Lower lobe of right lung (tissue), 2 donors: ENCODE measurements at places on chromosomes 6 and 20.

DNA sequence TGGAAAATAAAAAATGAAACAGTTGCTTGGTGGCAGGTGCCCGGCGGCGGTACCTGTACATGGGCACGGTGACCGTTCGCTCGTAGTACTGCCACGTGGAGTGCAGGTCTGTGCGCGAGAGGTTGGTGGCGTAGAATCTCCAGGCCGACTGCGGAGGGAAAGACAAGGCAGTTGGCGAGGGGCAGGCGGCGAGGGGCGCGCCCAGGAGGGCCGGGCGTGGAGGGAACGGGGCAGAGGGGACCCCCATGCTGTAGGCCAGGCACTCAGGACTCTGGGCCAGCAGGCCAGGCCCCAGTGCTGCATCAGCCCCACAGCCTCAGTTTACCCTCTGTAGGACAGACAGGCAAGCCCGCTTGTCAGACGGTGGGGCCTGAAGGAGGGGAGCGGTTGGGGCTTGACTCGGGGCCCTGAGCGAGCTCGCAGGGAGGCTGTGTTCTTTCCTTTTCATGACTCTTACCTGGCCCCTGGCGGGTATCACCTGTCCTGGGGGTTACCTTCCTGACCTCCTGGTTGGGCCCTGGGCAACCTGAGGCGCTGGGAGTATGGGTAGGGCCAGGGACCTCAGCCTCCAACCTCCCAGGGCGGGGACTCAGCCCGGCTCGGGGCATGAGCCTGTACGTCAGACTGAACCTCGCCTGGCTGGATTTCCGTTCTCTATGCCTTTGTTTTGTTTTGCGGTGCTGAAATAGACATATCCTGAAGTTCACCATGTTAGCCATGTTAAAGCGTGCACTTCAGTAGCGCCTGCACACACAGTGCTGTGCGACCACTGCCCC lies 38.5 kb downstream of the KCNQ2 start:
- no peak for DNase-seq

- DNase-seq, result no peak
These were observed 20.4 kb downstream of the RBM39 start for GRCh38 chr20:35721621-35722020.

DNA sequence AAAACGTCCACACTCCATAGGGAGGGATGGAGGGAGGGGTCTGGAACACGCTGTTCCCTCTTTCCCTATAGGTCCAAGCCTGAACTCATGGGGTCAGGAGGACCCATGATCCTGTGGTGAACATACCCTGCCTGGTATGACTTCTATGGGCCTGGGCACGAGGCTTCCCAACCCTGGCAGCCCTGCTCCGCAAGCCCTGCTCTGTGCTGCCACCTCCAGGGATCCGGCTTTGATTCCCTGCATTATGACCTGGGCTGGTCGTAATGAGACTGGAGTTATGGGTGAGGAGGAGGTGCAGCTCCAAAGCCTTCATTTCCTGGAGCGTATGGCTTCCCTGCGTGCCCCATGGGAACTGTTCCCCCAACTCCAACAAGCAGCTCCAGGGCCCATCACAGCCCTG lies 54.9 kb downstream of the CDH22 start:
- no peak for DNase-seq

GRCh38 chr20:31666258-31667042 lies 28.7 kb downstream of the COX4I2 start:
- DNase-seq, result peak; percentile 82

GRCh38 chr6:4010689-4011090 lies 68.2 kb downstream of the FAM217A start:
- DNase-seq, result no peak

GRCh38 chr6:23790756-23791155 lies 335.3 kb upstream of the NRSN1 start:
- no peak for DNase-seq

DNA sequence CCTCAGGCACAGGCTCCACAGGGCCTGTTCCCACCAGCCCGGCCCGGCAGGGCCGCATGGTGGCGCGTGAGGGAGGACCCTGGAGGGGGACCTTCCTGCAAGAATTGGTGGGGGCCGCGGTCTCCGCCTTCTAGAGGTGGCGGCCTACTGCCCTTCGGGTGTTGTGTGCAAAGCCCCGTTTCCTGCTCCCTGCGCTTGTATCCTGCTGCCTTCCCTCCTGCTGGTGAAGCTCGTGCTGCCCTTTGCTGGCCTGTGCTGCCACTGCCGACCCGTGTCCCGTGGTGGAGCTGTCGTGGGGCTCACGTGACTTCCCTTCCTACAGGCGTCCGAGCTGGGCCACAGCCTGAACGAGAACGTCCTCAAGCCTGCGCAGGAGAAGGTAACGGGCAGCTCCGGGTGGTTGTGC lies 8.4 kb upstream of the COL20A1 start:
- DNase-seq, result no peak

GRCh38 chr20:19964289-19965265 lies 52.6 kb upstream of the NAA20 start:
- peak; percentile 57 for DNase-seq

DNA sequence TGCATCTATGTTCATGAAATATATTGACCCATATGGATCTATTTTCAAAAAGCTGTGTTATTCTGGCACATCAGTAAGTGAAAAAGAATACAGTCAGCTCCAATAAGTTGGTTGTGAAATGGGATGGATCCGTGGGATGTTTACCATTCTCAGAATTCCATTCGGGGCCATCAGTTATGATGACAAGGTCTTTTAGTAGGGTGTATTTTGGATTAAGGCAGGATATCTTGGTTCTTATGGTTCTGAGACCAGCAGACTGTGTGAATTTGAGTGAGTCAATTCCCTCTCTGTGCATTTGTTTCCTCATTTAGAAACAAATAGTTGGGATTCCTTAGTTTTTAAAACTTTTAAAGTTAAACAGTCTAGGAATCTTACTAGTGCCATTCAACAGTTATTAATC lies 287.4 kb downstream of the CD109 start:
- no peak for DNase-seq

DNA sequence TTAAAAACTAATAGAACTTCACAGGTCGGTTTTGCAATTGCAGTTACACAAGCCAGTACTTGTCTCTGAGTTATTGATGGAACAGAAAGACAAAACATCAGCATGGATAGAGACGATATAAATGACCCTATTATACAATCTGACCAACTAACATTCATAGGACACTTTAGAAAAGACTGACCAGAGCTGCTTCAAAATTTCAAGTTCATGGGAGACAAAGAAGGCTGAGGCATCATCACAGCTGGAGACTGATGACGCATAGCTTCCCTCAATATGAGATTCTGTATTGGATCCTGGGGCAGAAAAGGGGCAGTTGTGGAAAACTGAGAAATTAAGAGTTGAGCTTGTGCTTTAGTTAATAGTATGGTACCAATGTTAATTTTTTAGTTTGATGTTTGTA lies 174.0 kb downstream of the THBS2 start:
- DNase-seq, result no peak

DNA sequence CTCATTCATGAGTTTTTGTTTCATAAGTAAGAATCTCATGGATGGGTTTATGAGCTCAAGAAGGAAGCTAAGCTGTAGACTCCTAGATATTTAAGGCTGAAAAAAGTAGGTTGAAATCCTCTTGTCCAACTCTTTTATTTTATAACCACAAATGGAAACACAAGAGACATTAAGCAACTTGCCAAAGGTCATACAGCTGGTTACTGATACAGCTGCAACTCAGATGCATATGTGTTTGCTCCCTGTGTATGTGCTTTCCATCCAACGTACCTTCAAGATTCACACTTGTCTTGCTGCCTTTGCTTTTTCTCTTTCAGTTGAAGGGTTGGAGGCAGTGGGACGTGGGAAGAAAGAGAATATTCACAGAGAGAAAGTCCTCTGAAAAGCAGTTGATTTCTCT lies 153.5 kb upstream of the STMND1 start:
- no peak for DNase-seq

DNA sequence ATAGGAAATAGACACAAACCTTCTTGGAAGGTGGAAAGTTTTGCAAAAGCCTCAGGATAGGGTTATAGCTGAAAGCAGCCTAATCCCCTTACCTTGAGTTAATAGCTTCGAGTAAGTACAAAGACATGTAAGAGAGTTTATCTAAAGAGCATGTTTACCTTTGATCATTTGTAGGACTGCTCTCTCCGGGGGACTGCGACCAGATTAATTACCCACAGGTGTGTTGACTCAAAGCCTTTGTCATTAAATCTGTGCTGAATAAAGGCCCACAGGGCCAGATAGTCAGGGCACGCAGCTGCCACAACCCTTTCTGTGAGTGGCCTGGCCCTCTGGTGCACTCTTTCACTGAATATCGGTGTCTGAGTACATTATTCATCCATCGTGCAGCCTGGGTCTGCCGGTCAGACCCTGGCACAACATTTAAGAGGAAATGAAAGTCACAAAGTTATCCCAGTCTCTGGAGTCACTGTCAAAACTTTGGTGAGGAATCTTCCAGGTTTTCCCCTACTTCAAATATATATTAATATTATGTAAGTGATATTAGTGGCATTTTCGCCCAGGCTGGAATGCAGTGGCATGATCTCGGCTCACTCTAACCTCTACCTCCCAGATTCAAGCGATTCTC lies 5.4 kb upstream of the MICA start:
- DNase-seq, result no peak

DNA sequence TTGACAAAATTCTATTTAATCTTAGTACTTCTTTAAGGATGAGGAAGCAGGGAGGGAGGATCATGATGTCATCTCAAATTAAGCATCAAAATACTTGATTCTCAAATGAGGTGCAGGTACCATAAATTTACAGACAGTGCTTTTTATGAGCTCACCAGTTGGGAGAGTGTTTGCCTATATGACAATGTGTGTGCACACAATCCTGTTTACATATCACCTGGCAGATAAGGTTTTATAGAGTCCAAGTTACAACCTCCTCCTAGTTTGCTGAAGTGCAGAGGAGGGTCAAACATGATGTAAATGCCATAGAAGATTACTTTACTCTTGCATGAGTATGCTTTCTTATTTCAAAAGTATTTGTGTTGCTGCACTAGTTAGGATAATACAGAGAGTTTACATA lies 6.4 kb downstream of the ATXN1 start:
- no peak for DNase-seq

- no peak for DNase-seq
These were observed 56.8 kb upstream of the SLC32A1 start for GRCh38 chr20:38667417-38667956.

DNA sequence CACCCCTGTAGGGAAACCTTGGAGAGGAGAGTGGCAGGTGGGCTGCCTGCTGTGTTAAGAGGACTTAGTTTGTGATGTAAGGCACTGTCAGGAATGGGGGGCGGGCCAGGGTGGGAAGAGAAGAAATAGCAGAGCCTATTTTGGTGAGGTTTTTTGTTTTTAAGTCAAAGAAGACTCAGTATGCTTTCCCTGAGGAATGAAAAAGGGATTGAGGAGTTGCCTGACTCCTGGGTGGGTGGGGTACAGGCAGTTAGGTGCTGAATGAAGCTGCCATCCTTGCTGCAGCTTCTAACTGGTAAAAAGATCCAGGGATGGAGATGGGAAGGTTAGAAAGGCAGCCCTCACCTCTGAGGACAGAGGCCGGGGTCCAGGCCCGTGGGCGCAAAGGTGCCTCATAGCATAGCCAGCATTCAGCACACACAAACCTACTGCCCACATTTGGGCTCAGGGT lies 37.9 kb downstream of the PLCG1 start:
- DNase-seq, result no peak

GRCh38 chr20:25399037-25399430 lies 8.4 kb upstream of the ABHD12 start:
- DNase-seq, result no peak

DNA sequence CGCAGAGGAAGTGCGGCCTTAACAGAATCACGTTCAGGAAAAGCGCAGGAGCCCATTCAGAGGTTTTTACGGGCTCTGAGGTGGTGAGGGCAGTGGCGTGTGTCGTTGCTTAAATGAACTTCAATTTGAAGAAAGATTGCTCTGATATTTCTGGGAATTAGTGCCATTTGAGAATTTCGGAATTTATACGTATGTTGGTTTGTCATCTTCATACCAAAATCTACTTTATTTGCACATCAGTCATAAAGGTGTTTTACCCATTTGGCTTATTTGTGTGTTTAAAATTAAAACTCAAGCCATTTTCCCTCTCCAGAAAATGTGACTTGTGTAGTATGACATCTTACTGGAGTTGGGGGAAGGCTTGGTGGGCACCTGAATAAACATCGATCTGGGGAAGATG lies 48.1 kb upstream of the TULP4 start:
- no peak for DNase-seq

DNA sequence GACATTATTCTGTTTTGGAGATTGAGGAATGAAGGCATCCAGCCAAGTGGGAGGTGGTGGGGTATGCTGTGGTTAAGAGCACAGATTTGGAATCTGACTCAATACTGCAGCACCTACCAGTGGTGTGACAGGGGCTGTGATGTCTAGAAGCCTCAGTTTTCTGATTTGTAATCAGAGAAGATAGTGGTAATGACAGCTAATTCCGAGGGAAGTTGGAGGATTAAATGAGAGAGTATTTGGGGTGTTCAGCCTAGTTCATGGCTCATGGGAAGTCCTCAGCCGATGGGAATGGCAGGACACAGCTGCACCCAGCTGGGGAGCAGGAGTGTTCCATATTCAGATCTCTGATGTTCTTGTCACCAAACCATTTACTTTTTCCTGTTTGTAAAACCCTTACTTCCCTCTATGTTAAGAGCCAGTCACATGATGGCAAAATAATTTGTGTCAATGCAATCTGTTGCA lies 9.3 kb downstream of the SLC9A8 start:
- no peak for DNase-seq

GRCh38 chr6:3251462-3252314 lies 7.1 kb upstream of the PSMG4 start:
- peak; percentile 84 for DNase-seq

DNA sequence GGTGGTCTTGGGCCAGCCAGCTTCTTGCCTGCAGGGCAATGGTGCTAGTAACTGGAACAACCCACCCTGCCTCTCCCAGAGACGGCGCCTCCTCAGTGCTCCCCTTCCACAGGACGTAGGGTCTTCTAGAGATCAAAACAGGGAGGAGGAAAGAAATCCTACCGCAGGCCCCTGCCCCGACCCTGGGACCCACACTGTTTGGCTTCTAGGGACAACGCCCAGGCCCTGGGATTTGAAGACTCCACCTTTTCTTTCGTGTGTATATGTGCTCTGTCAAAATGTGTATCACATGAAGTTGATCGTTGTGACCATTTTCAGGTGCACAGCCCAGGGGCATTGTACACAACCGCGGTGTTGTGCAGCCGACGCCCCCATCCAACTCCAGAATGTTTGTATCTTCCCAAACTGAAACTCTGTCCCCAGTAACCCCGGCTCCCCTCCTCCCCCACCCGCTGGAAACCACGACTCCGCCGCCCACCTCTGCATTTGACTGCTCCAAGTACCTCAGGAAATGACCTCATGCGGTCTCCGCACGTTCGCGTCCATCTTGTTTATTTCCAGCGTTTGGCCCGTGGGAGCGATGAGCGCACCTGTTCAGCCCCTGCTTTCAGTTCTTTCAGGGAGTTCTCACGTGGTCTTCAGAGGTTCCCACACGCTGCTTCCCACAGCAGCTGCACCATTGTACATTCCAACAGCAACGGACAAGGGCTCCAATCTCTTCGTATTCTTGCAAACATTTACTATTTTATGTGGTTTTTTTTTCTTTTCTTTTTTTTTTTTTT lies 3.4 kb upstream of the BHLHE23 start:
- DNase-seq, result no peak

- DNase-seq, result peak; percentile 59
These were observed 1.6 kb upstream of the HEY2 start for GRCh38 chr6:125747589-125748405.
